ENCODE measurements at places on chromosomes 16 and 17.

GRCh38 chr16:79589601-79590102 lies 10.9 kb downstream of the MAF start:
- DNase-seq: peak; percentile 25

DNA sequence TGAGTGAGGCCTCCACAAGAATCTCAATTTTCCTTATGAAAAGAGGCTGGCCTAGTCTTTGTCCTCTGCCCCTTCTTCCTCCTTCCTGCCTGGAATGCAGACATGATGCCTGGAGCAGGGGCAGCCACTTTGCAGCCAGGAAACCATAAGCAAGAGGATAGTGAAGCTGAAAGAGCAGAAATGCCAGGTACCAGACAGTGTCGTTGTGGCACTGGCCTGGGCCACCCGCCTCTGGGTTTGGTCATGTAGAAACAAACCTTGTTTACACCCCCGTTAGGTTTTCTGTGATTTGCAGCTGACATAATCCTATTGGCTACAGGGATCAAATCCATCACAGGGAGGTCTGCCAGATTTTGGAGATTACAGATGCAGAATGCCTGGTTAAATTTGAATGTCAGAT lies 16.5 kb downstream of the CBFA2T3 start:
- no peak for DNase-seq

DNA sequence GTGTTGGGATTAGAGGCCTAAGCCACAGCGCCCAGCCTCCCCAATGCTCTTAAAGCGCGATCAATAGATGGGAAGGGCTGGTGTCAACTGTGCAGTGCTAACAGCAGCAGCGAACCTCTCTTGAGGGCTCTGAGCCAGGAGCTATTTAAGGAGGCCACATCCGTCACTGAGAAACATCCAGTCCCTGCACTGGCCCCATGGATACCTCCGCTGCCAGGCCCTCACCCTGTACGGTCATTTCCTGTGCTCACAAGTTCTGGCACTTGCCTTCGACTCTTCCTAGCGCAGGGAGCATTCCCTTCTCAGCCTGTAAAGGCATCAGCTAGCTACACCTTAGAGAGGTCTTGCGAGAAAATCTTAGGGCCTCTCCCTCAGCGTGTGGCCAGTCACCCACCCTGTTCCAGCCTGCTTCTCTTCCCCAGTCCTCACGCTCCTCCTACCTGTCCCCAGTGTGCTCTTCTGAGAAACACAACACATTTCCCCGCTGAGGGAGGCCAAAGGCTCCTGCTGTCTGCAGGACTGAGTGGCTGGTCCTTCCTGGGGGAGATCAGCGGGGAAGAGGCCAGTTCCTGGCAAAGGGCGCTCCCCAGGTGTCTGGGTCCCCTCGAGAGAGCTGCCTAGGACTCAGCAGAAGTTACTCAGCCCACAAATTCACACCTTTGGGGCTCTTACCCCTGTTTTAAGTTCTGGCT lies 28.6 kb downstream of the GTF3C1 start:
- DNase-seq: no peak

DNA sequence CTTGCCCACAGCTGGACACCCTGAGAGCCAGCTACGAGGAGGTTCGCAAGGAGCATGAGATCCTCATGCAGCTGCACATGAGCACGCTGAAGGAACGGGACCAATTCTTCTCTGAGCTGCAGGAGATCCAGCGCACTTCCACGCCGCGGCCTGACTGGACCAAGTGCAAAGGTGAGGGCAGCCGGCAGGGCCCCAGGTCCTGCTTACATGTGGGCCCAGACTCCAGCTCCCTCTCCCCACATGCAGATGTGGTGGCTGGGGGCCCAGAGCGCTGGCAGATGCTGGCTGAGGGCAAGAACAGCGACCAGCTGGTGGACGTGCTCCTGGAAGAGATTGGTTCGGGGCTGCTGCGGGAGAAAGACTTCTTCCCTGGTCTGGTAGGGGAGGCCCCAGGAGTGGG lies 16.2 kb upstream of the THAP11 start:
- DNase-seq: no peak

- no peak for DNase-seq
Observed at GRCh38 chr17:65820306-65820705, 258.9 kb upstream of the AXIN2 start.

DNA sequence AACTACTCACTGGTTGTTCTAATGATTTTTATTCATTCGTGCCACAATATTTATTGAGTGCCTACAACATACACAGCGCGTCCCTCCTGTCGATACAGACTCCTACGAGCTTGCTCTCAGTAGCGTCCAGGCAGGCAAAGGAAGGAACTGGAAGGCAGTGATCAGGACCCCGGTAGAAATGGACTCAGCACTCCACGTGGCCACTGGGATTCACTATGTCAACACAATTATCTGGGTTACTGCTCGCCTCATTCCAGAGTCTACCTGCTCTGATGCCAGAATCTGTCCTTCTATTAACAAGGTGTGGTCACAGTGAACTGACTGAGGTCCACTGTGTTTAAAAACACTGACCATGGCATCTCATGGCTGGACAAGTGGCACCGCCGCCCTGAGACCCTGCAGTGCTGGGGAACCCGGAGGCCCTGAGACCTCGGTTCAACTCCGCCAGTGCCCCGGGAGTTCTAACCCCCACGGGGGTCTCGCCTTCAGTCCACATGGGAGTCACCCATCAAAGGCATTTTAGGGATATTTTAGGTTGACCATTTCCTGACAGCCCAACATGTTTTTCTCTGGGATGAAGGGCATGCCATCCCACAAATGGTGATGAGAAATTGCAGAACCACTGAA lies 71.4 kb downstream of the ZFHX3 start:
- DNase-seq: no peak

GRCh38 chr17:62862251-62862650 lies 54.1 kb upstream of the MARCHF10 start:
- DNase-seq: no peak

DNA sequence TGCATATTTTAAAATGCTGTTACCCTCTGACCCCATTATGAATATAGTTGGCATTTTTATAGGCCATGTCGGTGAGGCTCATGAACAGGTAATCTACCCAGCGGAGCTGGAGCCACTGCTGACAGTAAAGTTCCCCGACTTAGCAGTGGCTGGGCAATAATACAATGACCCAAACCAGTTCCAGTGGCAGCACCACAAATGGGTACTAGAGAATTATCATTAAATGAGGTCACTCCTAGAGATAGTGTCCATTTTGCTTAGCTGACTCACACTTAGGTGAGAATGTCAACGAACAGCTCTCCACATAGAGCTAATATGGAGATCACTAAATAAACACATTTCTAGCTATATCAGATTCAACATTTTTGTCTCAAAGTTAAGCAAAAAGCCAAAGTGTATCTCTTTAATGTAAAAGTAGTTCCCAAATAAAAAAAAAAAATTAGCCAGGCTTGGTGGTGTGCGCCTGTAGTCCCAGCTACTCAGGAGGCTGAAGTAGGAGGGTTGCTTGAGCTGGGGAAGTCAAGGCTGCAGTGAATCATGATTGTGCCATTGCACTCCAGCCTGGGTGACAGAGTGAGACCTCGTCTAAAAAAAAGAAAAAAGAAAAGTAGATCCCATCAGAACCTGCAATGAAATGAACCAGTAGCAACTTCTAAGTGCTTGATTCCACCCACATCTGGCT lies 7.4 kb downstream of the MYO1D start:
- no peak for DNase-seq
